ENCODE measurements at places on chromosomes 1 and 21.
A peak's percentile ranks its signal among the peaks of the same experiment; 100 is the strongest.

- no peak for DNase-seq
Measured at GRCh38 chr1:29511436-29511835, 275.1 kb downstream of the PTPRU start.

DNA sequence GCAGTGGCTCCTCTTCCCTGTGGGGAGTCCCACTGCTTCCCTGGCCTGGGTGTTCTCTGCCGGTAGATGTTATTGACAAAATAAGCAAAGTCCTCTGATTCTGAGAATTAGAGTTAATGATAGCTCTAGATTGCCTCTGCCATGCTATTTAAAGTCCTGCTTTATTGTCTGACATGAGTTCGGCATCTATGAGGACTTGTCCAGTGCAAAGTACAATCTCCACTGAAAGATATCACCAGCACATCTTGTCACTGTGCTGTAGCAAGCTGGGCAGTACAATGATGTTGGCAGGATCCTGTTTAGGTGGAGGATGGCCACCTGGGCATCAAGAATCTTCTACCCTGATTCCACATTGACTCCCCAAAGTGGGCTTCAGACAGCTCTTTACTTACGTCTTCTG, 54.0 kb upstream of the ATP5PO start:
- DNase-seq = no peak

- no peak for DNase-seq
Measured at GRCh38 chr21:35034203-35034926, 14.7 kb downstream of the RUNX1 start.

DNA sequence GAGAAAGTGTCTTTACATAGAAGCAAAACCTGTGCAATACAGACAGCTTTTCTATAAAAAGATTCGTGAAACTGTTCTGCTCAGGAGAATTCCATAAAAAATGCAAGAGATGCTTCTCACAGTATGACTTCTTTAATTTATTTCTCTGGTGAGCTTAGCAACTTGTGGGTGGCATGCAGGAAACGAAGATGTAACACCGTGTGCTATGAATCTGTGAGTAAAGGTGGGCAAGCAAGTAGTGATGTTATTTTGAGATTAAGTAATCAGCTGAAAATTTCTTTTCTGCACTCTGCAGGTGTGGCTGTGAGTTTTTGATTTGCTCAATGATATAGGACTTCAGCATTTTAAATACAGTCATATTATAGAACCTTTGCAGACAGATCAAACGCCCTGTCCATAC, 656.8 kb upstream of the NCAM2 start:
- DNase-seq = no peak

DNA sequence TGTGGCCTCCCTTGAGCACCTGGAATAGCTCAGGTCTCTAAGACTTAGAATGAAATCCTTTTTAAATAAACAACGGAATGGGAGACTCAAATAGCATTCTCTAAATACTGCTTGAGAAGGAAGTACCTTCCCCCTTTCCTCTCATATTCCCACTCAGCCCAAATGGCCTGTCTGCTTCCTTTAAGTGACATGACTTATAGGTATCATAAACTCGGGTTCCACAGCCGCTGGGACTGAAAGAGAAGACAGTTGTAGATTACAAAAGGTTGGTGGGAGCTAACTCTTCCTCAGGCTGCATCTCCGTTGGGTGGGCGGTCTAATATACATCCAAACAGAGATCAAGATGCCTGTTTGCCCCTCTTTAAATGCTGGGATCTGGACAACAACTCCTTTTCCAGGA, 1.2 kb upstream of the HMCN1 start:
- DNase-seq = no peak

- peak; percentile 94 for DNase-seq
Measured at GRCh38 chr1:15525050-15526020, 1.3 kb upstream of the DNAJC16 start.

DNA sequence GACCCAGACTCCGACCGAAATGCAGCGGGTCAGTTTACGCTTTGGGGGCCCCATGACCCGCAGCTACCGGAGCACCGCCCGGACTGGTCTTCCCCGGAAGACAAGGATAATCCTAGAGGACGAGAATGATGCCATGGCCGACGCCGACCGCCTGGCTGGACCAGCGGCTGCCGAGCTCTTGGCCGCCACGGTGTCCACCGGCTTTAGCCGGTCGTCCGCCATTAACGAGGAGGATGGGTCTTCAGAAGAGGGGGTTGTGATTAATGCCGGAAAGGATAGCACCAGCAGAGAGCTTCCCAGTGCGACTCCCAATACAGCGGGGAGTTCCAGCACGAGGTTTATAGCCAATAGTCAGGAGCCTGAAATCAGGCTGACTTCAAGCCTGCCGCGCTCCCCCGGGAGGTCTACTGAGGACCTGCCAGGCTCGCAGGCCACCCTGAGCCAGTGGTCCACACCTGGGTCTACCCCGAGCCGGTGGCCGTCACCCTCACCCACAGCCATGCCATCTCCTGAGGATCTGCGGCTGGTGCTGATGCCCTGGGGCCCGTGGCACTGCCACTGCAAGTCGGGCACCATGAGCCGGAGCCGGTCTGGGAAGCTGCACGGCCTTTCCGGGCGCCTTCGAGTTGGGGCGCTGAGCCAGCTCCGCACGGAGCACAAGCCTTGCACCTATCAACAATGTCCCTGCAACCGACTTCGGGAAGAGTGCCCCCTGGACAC, 534 bp downstream of the C1orf56 start:
- peak; percentile 41 for DNase-seq

- DNase-seq = no peak
Measured at GRCh38 chr1:98949166-98949565, 55.5 kb downstream of the PLPPR5 start.

- DNase-seq = no peak
Measured at GRCh38 chr1:26285366-26286063, 5.6 kb downstream of the SH3BGRL3 start.

GRCh38 chr1:98344731-98345130, 316.8 kb upstream of the SNX7 start:
- DNase-seq = no peak

GRCh38 chr1:61636376-61636775, 88.6 kb downstream of the TM2D1 start:
- DNase-seq = no peak

GRCh38 chr1:228723287-228723686, 12.0 kb upstream of the RHOU start:
- no peak for DNase-seq

DNA sequence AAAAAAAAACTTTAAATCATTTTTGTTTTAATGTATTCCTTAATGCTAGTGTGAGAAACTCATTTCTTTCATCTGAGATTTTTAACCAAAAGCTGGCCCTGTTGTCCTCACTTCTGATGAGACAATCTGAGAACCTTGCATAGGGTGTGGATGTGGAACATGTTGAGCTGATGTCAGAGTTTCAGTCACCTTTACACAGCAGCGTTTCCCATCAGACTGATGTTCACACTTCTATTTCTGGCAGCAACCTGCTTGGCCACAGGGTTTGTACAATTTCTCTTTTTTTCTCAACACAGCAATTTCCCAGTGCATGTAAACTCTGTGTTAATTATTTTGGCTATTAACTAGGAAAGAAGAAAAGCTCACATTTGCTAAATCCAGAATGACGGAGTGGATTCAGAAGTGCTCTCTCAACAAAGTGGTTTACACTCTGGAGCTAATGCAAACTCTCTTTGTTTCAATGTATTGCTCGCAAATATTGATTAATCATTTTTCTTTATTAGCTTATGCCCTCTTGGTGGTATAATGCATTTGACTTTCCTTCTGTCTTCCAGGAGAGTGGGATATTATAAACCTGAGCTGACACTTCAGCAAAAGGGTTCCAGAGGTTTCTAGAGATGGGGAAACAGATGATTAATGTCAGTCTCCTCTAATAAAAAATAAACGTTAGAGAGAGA, 70.5 kb upstream of the HSPA13 start:
- no peak for DNase-seq

DNA sequence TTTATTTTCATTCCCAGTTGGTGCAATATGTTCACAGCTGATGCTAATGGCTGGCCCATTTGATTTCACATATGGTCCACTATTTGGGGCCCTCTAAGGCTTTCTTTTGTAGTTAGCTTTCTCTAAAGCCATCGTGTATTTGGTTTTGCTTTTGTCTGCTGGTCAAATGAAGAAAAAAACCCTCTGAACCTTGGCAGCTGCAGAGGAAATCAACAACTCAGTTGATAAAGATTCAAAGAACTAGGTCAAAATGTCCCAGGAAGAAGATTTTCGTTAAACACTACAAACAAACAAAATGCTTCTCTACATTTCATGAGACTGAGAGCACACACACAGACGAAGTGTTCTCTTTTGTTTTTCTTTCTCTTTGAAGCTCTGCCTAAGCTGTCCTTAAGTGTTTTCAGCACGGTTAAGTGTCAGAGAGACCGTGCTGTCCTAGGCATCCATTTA, 655.0 kb downstream of the RWDD3 start:
- DNase-seq = no peak

- no peak for DNase-seq
Measured at GRCh38 chr1:13642306-13643004, 57.5 kb upstream of the PRDM2 start.

- no peak for DNase-seq
Measured at GRCh38 chr1:15095496-15095875, 58.1 kb upstream of the TMEM51 start.

- no peak for DNase-seq
Measured at GRCh38 chr1:177307771-177308170, 137.0 kb downstream of the BRINP2 start.

DNA sequence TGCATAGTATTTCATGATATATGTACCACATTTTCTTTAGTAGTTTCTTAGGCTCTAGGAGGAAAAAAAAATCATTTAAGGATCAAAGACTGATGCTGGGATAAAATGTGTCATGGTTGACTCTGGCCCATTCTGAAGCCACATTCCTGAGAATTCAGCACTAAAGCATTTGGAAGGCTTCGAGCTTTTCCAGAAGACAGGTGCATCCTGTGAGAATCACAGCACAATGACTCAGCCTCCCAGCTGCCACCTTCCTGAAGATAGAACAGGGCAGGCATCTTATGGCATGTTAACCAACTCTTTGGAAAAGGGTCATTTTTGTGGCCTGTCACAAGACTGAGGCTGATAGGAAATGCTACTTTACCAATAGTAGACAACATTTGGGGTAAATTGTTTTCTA, 359.9 kb downstream of the PCP4 start:
- no peak for DNase-seq

- no peak for DNase-seq
Measured at GRCh38 chr21:37208056-37208721, 58.9 kb downstream of the VPS26C start.

DNA sequence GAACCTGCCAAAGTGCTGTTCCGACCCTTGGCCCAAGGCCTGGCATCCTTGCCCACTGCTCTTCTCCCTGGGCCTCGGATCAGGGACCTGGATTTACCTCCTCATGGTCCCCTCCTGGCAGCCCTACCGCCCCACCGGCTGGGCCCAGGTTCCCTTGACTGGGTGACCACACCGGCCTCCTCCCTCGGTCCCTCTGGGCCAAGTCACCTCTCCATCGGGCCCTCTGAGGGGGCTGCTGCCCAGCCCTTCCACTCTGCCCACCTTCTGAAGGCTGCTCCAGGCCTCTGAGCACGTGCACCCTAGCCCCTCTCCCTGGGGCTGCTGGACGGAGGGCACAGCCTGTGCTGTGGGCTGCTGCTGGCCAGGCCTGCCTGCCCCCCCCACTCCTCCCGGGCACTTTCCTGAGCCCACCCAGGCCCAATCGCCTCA, 9.3 kb upstream of the MMEL1 start:
- no peak for DNase-seq

- DNase-seq = no peak
Measured at GRCh38 chr1:193703121-193703520, 516.7 kb upstream of the B3GALT2 start.

GRCh38 chr1:64861611-64862010, 104.7 kb downstream of the JAK1 start:
- DNase-seq = no peak

DNA sequence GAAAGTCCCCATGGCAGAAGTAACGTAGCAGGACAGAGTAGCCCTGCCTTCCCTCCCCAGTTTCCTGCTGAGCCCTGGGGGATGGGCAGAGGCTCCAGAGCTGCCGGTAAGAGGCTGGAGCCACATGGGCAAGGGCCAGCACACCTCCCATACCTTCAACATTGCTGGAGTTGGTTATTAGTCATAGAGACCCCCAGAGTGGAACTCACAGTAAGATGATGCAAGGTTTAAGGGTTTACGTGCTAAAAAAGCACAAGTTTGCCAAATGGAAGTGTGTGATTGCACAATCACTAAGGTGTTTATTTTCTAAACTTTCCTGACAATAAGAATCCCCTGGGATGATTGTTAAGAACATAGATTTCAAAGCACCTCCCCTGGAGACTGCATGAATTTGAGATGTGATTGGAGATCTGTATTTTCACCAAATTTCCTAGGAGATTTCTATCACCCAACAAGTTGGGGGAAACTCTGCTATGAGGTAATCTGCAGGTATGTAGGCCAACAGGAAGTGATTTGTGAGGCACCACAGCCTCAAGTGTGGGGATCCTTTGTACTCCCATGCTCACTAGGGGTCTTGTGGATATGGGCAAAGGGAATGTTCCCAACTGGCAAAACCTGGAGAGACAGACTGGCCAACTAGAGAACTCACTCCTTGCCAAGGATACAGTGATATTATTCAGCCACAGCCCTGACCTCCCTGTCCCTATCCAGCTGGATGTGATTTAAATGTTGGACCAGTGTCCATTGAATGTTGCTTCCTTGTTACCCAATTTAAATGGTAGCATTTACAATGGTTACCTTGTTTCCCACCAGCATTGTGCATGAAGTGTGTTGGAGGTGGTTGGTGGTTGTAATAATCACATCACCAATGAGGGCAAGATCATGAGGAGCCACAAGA, 37.1 kb upstream of the CSF1 start:
- DNase-seq = peak; percentile 30

DNA sequence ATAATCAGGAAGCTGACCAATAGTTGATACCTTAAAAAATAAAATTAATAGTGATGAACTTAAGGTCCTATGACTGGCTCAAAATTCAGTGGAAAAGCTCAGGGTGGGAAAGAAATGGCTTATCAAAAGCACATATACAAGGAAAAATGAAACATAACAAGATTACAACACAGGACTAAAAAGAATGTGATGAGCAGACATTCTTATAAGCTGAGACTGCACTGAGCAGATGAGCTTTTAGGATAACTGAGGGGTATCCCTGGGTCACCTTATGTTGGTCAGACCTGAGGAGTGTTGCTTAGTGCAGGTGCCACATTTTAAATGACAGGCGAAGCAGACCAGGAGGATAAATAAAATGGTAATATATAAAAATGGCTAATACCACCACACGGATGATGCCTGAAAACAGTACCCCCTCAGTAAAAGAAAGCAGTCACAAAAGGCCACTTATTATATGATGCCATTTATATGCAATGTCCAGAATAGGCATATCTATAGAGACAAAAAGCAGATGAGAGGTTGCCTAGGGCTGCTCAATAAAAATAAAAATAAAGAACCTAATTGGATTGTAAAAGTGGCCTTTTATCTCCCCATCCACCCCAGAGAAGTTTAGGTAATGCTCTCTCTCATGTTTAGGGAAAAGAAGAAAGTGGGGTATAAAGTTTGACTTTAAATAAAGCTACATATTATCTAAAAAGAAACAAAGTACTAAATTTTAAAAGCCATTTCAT, 163.9 kb downstream of the SLC45A1 start:
- no peak for DNase-seq
